ENCODE measurements at places on chromosomes 2 and 18.
A peak's percentile ranks its signal among the peaks of the same experiment; 100 is the strongest.

- DNase-seq = no peak
Observed at GRCh38 chr2:71995067-71995665, 152.5 kb downstream of the CYP26B1 start.

DNA sequence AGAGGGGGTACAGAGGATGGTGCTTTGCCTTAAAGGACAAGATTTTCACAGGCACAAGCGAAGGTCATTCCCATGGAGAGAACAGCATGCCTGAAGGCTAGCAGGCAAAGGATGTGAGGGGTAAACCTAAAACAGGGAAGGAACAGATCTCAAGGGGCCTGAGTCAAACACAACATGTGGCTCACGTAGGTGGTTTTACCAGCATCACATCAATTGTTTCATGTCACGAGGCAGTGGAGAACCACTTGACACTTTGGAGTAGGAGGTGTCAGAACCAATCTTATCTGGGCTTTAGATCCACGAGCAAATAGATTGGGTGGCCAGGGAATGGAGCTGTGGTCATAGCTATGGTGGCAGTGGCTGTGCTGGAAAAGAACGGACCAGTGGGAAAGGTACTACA lies 8.4 kb downstream of the COX5B start:
- DNase-seq = no peak

DNA sequence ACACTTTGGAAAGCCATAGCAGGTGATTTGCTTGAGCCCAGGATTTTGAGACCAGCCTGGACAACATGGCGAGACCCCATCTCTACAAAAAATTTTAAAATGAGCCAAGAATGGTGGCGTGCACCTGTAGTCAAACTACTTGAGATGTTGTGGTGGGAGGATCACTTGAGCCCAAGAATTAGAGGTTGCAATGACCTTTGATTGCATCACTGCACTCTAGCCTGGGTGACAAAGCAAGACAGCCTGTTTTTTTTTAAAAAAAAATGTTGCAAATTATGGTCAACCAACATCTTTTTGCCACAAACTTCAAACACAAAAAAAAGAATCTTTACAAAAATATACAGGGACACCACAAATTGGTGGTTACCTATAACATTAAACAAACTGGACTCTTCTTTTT lies 40.3 kb downstream of the MEX3C start:
- DNase-seq = no peak

- no peak for DNase-seq
Observed at GRCh38 chr2:48677450-48677849, 59.8 kb downstream of the GTF2A1L start.

DNA sequence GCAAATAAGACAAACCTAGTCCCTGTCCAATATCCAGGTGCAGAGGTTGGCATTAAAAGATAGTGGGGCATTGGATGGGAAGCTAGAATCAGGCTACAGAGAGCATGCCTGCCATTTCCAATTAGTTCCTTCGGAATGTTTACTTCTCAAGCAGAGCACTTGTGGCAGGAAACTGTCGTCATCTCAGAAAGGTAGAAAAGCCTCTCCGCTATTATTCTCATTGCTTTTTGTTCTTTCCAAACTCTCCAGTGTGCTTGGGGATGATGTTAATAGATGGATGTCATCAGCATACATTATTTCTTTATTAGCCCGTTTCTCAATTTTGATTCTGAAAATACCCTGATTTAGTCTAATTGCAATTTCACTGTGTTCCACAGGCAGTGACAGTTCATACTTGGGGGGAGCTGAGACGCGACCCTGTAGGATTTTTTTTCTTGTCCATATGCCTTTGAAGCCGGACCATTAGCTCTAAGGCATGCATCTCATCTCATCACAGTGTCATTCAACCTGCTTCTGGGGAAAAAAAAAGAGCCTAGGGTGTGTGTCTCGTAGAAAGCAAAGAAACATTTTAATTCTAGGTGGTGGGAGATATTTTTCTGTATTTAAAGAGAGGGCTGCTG lies 7.7 kb downstream of the ASB18 start:
- DNase-seq = no peak

- no peak for DNase-seq
Observed at GRCh38 chr2:105261061-105261460, 19.5 kb downstream of the GPR45 start.

- no peak for DNase-seq
Observed at GRCh38 chr2:110873056-110873502, 140.7 kb downstream of the ACOXL start.

DNA sequence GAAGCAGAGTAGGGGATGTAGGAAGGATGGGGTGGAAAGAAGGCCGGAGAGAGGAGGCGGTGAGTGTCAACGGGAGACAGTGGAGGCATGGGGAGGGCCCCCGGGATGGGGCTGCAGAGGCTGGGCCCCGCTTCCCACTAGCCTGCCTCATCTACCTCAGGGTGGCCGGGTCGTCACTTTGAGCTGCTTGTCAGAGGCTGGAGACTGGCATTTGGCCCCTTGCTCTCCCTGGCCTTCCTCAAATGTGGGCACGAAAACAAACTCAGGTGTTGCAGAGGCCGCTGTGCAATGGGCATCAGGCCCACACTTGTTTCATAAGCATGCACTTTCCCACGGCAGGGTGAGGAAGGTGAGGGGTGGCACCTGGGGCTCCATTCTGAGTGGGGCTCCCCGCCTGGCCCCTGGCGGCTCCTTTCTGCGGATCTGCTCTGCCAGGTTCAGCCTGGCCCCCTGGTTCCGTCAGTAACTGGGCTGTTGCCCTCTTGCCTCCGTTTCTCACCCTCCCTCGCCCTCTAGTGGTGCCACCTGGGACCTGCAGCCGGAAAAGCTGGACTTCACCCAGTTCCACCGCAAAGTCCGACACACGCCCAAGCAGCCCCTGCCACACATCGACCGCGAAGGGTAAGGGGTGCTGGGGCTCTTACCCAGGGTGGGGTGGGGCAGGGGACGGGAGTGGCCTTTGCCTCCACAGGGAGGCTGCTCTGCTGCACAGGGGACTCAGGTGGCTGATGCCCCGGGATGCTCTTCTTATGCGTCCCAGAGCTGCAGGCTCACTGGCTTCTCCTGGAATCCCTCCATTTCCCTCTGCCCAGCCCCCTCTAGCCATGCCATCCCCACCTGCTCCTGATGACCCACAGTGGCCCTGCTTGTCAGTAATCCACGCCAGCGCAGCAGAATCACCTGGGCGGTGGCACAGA lies 125.4 kb downstream of the CTIF start:
- DNase-seq = peak; percentile 57

GRCh38 chr2:236171181-236171679 lies 3.0 kb upstream of the GBX2 start:
- DNase-seq = no peak

DNA sequence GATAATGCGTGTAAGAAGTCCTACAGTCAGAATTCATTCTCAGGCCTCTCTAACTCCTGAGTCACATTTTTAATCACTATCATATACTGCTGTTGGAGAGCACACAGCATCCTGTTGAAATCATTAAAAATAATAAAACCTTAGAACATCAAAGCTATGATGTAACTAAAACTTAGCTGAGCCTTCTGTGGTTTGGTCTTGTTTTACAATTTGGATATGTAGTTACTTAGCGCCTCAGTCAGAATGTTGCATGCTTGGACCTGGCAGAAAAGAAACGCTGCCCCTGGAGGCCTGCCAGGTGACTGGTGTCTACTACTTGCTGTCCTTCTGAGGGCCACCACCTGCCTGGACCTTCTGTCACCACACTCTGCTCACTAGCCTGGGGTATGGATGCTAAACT lies 261.1 kb upstream of the RASGRP3 start:
- no peak for DNase-seq

DNA sequence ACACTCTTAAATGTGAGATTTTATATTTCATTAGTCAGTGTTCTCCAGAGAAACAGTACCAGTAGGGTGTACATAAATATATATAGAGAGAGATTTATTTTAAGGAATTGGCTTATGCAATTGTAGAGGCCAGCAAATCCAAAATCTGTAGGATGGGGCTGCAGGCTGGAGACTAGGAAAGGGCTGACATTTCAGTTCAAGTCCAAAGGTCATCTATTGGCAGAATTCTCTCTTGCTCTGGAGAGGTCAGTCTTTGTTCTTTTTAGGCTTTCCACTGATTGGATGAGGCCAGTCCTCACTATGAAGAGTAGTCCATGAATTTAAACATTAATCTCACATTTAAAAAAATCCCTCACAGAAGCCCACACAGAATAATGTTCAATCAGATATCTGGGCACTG lies 170.8 kb upstream of the NCKAP5 start:
- no peak for DNase-seq

GRCh38 chr2:43000242-43001054 lies 208.1 kb upstream of the HAAO start:
- DNase-seq = no peak
